Left lobe of liver (tissue), 2 donors: ENCODE measurements at places on chromosomes 12 and 14. TPM values are rescaled to one million over a fixed set of nuclear protein-coding genes. Genes with fewer than 3 reads are reported as not detected.

ZC2HC1C gene
- total RNA-seq, result 2.0 TPM

CRIP1 gene
- total RNA-seq, result 3.2 TPM

- DNase-seq, result no peak
Measured at GRCh38 chr12:65524666-65525065, 246.2 kb downstream of the MSRB3 start.

- DNase-seq, result no peak
Measured at GRCh38 chr12:56223571-56224101, 506 bp upstream of the NABP2 start.

GRCh38 chr12:8603856-8604255 is 8.8 kb downstream of the AICDA start:
- no peak for DNase-seq
